Subcutaneous preadipocyte (primary cell): ENCODE measurements at places on chromosomes 11 and 22. TPM values are rescaled to one million over a fixed set of nuclear protein-coding genes. Genes with fewer than 3 reads are reported as not detected.

OR10A3 gene
- total RNA-seq: under 0.01 TPM in 1 of 2 replicates, not detected in the other

C1QTNF4 gene
- total RNA-seq: under 0.01 and 0.20 TPM in 2 replicates

FAT3 gene
- total RNA-seq: 0.20 and 0.37 TPM in 2 replicates

C11orf97 gene
- total RNA-seq: not detected in 2 replicates

SLC22A12 gene
- total RNA-seq: not detected in 2 replicates

PARVG gene
- under 0.01 and 0.20 TPM in 2 replicates for total RNA-seq

APOBEC3H gene
- 0.37 and 0.59 TPM in 2 replicates for total RNA-seq

ELP4 gene
- 17.3 and 21.1 TPM in 2 replicates for total RNA-seq
